Stimulated activated CD8-positive, alpha-beta memory T cell treated with anti-CD3 and anti-CD28 coated beads, Interleukin-2, amount 100 ng/mL, for 1 hour (primary cell): ENCODE measurements at places on chromosomes 1 and 21.

GRCh38 chr1:86551305-86551704 lies 4.4 kb downstream of the CLCA4 start:
- no peak for DNase-seq

DNA sequence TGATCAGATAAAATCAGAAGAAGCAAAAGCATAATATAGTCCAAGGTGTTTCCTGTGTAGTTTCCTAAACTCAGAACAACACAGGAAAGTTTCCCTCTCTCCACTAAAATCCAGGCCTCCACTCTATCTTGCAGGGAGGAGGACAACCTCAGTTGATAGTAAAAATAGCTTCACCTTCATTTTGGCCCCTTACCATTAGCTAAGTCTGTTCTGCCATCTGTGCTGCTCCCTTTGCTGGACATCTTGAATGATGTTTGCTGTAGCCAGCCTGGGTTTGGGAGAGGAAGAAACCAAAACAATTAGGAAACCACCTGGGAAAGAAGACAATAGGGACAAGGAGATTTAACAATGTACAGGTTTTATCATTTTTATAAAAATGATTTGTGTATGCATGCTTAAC lies 18.6 kb downstream of the DCAF8 start:
- DNase-seq = no peak

- DNase-seq = no peak
These were observed 11.9 kb downstream of the XKR8 start for GRCh38 chr1:27971674-27972073.

- no peak for DNase-seq
These were observed 324.0 kb upstream of the VAMP3 start for GRCh38 chr1:7447093-7447492.

- no peak for DNase-seq
These were observed 111.1 kb downstream of the BRINP2 start for GRCh38 chr1:177281901-177282300.

- DNase-seq = no peak
These were observed 14.6 kb upstream of the SLC2A1 start for GRCh38 chr1:42973286-42973685.

- DNase-seq = no peak
These were observed 5.6 kb upstream of the ADAMTSL4 start for GRCh38 chr1:150543500-150544143.

GRCh38 chr1:166988974-166989515 lies at the start of gene MAEL:
TSS of gene MAEL (plus strand) at chr1:166989280. CDS start at chr1:166989353, 73 bp downstream.
- DNase-seq = no peak

- no peak for DNase-seq
These were observed 1.4 kb upstream of the VAMP4 start for GRCh38 chr1:171743081-171743870.

DNA sequence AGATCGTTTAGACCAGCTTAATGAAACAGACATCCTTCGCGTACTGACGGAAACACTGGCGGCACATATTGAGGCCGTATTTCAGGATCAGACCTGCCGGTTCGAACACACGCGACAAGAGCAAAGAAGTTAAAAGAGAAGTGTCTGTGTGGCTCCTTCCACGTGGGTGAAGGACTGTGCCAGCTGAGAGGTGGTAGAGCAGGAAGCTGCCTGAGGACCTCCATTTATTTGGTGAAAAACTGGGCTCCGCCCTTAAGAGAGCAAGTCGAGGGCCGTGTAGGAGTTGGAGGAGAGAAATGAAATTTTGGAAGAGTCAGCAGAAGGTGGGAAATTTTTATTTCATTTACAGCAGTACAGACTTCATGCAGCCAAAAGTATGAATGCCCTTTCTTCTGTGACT lies 38.8 kb upstream of the ADORA3 start:
- no peak for DNase-seq

DNA sequence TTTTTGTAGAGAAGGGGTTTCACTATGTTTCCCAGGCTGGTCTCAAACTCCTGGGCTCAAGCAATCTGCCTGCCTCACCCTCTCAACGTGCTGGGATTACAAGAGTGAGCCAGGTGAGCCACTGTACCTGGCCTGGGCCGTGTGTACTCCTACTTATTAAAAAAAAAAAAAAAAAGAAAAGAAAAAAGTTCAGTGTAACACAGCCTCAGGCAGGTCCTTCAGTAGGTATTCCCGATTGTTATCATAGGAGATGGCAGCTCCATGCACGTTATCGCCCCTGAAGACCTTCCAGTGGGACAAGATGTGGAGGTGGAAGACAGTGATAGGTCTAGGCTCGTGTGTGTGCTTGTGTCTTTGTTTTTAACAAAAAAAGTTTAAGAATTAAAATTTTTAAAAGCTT lies 3.3 kb downstream of the ECHDC2 start:
- no peak for DNase-seq
